ENCODE measurements at places on chromosomes 1 and 21.
A peak's percentile ranks its signal among the peaks of the same experiment; 100 is the strongest.

- no peak for DNase-seq
Measured at GRCh38 chr1:103341377-103341880, 184.1 kb upstream of the RNPC3 start.

- DNase-seq: no peak
Measured at GRCh38 chr1:93740601-93741031, 59.0 kb upstream of the BCAR3 start.

- DNase-seq: no peak
Measured at GRCh38 chr1:24463776-24464735, 38.6 kb upstream of the RCAN3 start.

- no peak for DNase-seq
Measured at GRCh38 chr1:36115200-36115669, 9.8 kb downstream of the COL8A2 start.

GRCh38 chr1:94113589-94114226 is 7.2 kb downstream of the ABCA4 start:
- DNase-seq: no peak

- no peak for DNase-seq
Measured at GRCh38 chr1:208065862-208066261, 154.9 kb upstream of the CD34 start.

DNA sequence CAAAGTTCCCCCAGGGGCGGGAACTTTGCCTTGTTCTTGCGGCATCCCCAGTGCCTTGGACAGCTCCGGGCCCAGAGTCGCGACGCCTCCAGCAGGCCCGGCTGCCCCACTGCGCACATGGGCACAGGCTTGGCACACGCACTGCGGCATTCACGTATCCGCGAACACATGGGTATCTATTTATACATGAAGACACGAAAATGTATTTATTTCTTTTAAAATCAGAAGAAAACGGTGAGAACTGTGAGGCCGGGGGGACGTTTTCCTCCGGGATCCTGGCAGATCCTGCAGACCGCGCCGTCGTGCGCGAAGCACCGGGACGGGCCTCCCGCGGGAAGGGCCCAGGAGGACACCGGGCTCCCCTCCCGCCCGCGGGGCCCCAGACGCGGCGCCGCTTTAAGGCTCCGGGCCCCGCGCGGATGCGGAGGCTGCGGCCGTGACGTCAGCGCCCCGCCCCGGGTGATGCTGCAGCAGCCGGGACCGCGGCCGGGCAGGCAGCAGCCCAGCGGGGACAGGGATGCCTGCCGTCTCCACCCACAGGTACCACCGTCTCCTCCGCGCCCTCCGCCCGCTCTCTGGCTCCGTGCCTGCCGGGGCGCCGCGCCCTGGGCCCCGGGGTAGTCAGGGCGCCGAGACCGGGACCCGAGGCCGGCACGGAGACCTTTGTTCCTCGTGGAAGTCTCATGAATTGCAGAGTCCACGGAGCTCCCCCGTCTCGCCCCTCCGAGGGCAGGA is at the start of gene SLC45A1:
Gene SLC45A1, plus strand, starts transcription at position 468 of the 735 bp plus-strand sequence. CDS start 6,216 bp downstream, outside the sequence.
- peak; percentile 53 for DNase-seq

DNA sequence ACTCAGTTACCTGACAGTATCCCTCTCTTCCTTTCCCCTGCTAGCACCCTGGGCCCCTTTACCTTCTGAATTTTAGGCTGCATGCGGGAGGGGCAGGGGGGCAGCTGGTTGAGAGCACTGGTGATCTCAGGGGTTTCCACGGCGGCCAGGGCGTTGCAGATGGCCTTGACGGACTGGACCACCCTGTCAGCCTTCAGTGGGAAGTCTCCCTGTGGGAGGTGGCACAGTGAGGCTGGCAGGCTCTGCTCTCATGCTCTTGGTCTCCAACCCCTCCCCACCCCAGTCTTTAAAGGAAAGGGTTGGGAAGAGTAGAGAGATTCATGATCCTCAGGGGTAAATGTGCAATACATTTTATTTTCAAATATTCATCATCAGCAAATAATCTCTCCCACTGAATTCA is 36.9 kb downstream of the PIK3C2B start:
- no peak for DNase-seq

DNA sequence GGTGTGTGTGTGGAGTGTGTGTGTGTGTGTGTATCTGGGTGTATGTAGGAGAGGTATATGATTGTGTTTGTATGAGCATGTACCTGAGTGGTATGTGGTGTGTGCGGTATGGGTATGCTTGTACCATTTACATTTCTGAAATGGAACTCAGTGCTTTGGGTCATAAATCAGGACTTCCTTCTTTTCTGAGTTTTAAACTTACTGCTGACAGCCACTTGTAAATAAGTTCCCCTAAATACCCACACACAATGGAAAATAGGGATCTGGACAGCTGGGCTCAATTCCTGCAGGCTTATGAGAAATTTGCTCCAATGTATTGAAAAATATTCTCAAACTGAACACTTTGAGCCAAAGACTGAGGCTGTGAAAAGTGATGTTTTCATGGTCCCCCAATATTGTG is 293.6 kb downstream of the HLX start:
- no peak for DNase-seq

- DNase-seq: no peak
Measured at GRCh38 chr1:14627608-14628489, 29.4 kb downstream of the KAZN start.

GRCh38 chr1:47417170-47418044 is 1.3 kb downstream of the FOXE3 start:
- no peak for DNase-seq
